Vein endothelial cell (primary cell): ENCODE measurements at places on chromosomes 3 and 15. TPM values are rescaled to one million over a fixed set of nuclear protein-coding genes. Genes with fewer than 3 reads are reported as not detected.

The CCDC191 gene
- total RNA-seq = 2.6 and 2.8 TPM in 2 replicates

The SLC27A2 gene
- total RNA-seq = 0.19 and 0.33 TPM in 2 replicates

The SPESP1 gene
- 2.3 and 5.9 TPM in 2 replicates for total RNA-seq

The LRRC2 gene
- 0.10 and 0.98 TPM in 2 replicates for total RNA-seq

The CSPG4 gene
- 0.19 and 0.33 TPM in 2 replicates for total RNA-seq

The RBP2 gene
- total RNA-seq = not detected in 2 replicates

The SLC2A2 gene
- total RNA-seq = not detected in 2 replicates

The DAPK2 gene
- 9.1 and 13.5 TPM in 2 replicates for total RNA-seq

The FAM162A gene
- 9.5 and 12.7 TPM in 2 replicates for total RNA-seq

The GPR176 gene
- total RNA-seq = 56.6 and 83.3 TPM in 2 replicates

The AQP9 gene
- not detected in 2 replicates for total RNA-seq

The ERICH6 gene
- not detected in 2 replicates for total RNA-seq

The GOLGA8K gene
- 0.48 and 0.65 TPM in 2 replicates for total RNA-seq

The RBM15B gene
- total RNA-seq = 45.8 and 64.0 TPM in 2 replicates

The TSEN2 gene
- 11.3 and 14.0 TPM in 2 replicates for total RNA-seq

The AADAC gene
- total RNA-seq = 0.33 and 0.86 TPM in 2 replicates

The PROS1 gene
- total RNA-seq = 9.1 and 12.6 TPM in 2 replicates

The IL16 gene
- 0.98 and 3.2 TPM in 2 replicates for total RNA-seq

The TBC1D2B gene
- total RNA-seq = 33.3 and 34.1 TPM in 2 replicates

The MME gene
- total RNA-seq = 18.3 and 22.0 TPM in 2 replicates

The CCK gene
- total RNA-seq = not detected in 2 replicates

The GOLGA8O gene
- 0.67 TPM in 1 of 2 replicates, not detected in the other for total RNA-seq

The MASP1 gene
- 5.2 and 5.6 TPM in 2 replicates for total RNA-seq

The WDR72 gene
- total RNA-seq = under 0.01 TPM in 1 of 2 replicates, not detected in the other

The LRRN1 gene
- total RNA-seq = not detected in 2 replicates

The LRTM1 gene
- not detected in 2 replicates for total RNA-seq

The DUOX2 gene
- not detected in 2 replicates for total RNA-seq

The UBA7 gene
- total RNA-seq = 18.6 and 38.9 TPM in 2 replicates

The OIP5 gene
- 4.2 and 6.8 TPM in 2 replicates for total RNA-seq

The ALCAM gene
- 130 and 137 TPM in 2 replicates for total RNA-seq

The ROPN1B gene
- total RNA-seq = not detected in 2 replicates

The FBXL2 gene
- 23.2 and 30.7 TPM in 2 replicates for total RNA-seq

The PLIN1 gene
- 0.10 TPM in 1 of 2 replicates, not detected in the other for total RNA-seq

The PLEKHO2 gene
- 40.5 and 43.7 TPM in 2 replicates for total RNA-seq

The CCDC33 gene
- total RNA-seq = not detected in 2 replicates

The PEX5L gene
- total RNA-seq = under 0.01 TPM in 1 of 2 replicates, not detected in the other

The MRPL47 gene
- total RNA-seq = 30.1 and 36.4 TPM in 2 replicates

The SHC4 gene
- total RNA-seq = 0.65 and 0.96 TPM in 2 replicates

The ESYT3 gene
- total RNA-seq = not detected in 2 replicates

The PPCDC gene
- total RNA-seq = 9.5 and 12.7 TPM in 2 replicates

The FEZF2 gene
- total RNA-seq = not detected in 2 replicates

The NOX5 gene
- total RNA-seq = 0.33 TPM in 1 of 2 replicates, not detected in the other

The PAQR5 gene
- total RNA-seq = 0.67 TPM in 1 of 2 replicates, not detected in the other

The OR5K1 gene
- not detected in 2 replicates for total RNA-seq

The CNTN6 gene
- not detected in 2 replicates for total RNA-seq

The ATP13A5 gene
- total RNA-seq = not detected in 2 replicates

The CDCP1 gene
- total RNA-seq = 0.96 and 0.98 TPM in 2 replicates

The DNASE1L3 gene
- 0.65 TPM in 1 of 2 replicates, not detected in the other for total RNA-seq

The XCR1 gene
- total RNA-seq = not detected in 2 replicates

The PARP15 gene
- 0.98 and 1.3 TPM in 2 replicates for total RNA-seq

The CHRNA5 gene
- total RNA-seq = 6.0 and 6.9 TPM in 2 replicates

The NR1I2 gene
- 0.38 TPM in 1 of 2 replicates, not detected in the other for total RNA-seq

The C15orf62 gene
- total RNA-seq = 0.65 and 1.4 TPM in 2 replicates

The ZPLD1 gene
- under 0.01 TPM in 1 of 2 replicates, not detected in the other for total RNA-seq

The AP3B2 gene
- 0.96 TPM in 1 of 2 replicates, not detected in the other for total RNA-seq

The BRPF1 gene
- total RNA-seq = 30.9 and 34.3 TPM in 2 replicates

The C3orf22 gene
- total RNA-seq = not detected in 2 replicates

The SCAMP2 gene
- total RNA-seq = 37.0 and 37.2 TPM in 2 replicates

The PYGO1 gene
- total RNA-seq = 0.33 and 3.1 TPM in 2 replicates
